ENCODE measurements at places on chromosomes 4 and X.
A peak's percentile ranks its signal among the peaks of the same experiment; 100 is the strongest.

DNA sequence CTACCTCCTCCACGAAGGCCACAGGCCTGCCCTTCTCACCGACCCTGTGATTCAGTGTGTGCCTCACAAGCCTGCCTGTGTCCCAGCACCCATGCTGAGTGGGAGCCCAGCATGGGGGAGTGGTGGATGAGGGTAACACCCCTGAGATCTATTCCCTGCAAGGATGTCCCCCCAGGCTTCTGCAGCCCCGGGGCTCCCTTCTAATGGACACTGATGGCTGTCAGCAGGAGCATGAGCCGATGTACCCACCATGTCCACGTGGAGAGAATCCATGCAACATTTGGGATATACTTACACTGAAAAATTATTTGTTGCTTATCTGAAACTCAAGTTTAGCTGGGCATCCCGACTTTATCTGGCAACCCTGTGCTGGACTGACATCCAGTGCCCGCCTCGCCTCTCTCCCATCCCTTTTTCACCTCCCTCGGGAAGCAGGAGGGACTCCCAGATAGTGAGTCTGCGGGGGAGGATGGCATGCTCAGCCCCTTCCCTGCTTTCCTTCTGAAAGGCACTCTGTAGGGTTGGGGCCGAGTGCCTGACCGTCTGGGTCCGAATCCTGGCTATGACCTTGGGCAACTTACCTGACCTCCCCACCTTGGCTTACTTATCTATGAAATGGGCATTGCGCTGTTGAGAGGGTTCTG lies 46.9 kb upstream of the SORCS2 start:
- no peak for DNase-seq

- peak; percentile 9 for DNase-seq
These were observed at the start of gene COL25A1 for GRCh38 chr4:109302361-109303139. TSS of gene COL25A1 (minus strand) at chr4:109302658.

DNA sequence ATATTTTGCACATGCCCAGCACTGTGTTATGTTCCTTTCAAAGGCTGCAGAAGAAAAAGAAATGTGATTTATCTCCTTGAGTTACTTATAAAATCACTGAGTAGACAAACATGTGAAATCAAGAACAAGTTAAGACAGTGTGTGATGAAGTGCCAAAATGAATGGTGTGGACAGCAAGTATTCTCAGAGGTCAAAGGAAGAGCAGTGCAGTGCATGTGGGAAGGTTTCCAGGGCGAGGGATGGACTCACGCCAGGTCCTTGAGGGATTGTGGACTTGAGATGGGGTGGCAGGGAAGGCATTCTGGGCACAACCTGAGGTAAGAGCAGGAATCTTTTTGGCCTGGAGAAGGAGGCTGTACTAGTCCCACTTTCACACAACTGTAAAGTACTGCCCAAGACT lies 115.5 kb downstream of the FNIP2 start:
- DNase-seq = no peak

- DNase-seq = no peak
These were observed 96.3 kb upstream of the ENPP6 start for GRCh38 chr4:184313702-184314659.

DNA sequence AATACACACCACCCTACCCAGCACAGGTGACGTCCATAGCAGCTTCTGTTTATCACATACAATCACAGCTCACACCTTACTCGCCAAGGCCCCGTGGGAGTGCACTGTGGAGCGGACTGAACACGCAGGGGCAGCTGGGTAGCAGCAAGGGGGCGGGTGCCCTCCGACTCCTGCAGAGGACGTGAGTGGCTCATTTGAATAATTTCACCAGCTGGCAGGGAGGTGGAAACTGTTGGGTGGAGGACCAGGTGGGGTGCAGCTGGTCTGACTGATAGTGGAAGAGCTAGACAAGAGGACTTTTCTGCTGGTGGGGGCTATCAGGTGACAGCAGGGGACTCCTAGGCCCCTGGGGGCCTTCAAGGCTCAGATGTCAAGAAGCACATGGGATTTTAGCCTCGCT lies 16.3 kb downstream of the MAN2B2 start:
- no peak for DNase-seq

GRCh38 chr4:151540728-151541388 lies 131.9 kb downstream of the FHIP1A start:
- DNase-seq = no peak

DNA sequence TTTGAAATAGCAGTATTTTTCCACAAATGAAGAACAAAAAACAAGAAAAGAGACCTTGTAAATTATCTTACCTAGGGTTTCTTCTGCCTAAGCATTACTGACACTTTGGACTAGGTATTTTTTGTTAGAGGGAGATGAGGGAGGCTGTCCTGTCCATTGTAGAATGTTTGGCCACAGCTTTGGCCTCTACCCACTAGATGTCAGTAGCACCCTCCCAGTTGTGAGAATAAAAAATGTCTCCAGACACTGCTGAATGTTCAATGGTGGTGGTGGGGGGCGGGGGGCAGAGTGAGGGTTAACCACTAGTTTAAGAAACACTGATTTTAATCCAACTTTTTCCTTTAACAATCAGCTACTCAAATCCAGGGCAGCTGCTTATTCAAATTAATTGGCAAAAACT lies 25.8 kb downstream of the OTUD4 start:
- DNase-seq = no peak

DNA sequence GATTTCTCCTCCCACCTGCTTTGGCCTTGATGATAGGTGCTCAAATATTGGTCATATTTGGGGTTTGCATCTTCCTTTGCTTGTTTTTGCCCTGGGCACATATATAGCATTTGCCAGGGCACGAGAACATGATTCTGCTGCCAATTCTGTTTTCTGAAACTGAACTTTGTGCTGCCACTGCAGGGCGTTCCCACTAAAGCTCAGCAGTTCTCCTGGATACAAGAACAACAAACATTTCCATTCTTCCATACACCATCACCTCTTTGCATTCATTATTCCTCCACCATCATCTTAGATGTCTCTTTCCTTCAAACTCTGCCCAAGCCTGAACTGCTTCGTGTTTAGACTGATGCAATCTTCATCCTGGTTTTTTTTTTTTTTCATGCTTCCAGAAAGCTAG lies 36.3 kb upstream of the GATB start:
- no peak for DNase-seq

DNA sequence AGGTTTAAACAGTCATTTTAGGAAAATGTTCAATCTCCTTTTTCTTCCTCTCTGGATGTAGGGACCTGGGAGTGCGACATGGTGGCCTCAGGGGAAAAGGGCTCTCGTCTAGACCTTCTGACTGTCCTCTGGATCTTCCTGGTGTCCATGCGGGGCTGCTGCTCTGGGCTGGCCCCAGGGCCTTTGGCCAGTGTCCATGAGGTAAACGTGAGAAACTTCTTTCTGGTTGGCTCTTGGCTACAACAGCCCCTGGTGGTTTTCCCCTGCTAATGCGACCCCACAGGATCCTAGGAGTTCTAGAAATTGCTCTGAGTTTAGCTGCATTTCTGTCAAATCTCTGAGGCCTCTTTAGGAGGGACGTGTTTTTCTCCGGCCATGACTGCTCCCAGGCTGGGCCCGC lies 85.7 kb downstream of the MFAP3L start:
- DNase-seq = no peak

DNA sequence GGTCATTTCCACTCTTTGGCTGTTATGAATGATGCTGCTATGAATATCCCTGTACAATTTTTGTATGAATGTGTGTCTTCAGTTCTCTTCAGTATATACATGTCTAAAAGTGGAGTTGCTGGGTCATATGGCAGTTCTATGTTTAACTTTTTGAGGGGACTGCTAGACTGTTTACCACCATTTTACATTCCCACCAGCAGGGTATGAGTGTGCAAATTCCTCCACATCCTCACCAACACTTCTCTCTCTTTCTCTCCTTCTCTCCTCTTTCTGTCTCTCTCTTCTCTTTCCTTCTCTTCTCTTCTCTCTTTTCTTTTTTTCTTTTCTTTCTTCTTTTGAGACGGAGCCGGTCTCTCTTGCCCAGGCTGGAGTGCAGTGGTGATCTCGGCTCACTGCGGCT lies 7.8 kb downstream of the WWC2 start:
- DNase-seq = no peak

- no peak for DNase-seq
These were observed 92.5 kb downstream of the RAPGEF2 start for GRCh38 chr4:159195361-159195769.

GRCh38 chrX:135923353-135923752 lies 29.8 kb downstream of the SAGE1 start:
- DNase-seq = no peak

GRCh38 chrX:4932790-4933189 lies 1219.3 kb upstream of the PRKX start:
- DNase-seq = no peak

- no peak for DNase-seq
These were observed 446.2 kb downstream of the RAPGEF2 start for GRCh38 chr4:159549098-159549518.

GRCh38 chr4:173200103-173200884 lies 31.7 kb downstream of the GALNT7 start:
- no peak for DNase-seq

DNA sequence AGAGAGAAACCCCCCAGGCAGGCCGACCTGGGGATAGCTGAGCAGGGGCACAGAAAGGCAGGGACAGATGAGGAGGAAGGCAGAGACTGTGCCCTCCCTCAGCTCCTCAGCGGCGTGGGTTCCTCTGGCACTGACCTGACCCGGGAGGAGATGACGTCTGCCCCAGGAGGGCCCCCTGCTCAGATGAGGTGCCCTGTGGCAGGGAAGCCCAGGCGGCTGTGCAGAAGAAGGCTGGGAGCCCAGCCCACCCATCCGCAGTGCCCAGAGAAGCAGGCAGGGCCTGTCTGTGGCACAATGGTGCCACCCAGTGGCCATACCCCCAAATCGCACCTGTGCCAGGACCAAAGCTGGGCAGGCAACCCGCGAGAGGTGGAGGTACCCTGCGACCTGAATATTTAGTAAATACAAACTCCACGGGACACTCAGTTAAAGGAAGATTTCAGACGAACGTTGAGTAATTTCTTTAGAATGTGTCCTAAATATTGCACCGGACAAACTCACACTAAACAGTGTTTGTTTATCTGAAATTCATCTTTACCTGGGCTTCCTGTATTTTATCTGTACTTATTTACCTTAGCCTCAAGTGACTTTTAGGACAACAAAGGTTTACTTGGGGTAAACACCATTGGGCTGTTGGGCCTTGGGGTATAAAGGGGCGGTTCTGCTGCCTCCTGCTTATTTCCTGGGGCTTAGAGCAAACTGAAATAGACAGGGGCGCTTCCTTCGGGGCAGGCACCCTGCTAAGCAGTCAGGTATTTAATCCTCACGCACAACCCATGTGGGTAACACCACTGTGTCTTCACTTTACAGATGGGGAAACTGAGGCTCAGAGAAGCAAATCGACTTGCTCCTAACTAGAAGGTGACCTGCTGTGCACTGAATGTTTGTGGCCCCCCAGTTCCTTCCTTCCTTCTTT lies 46.5 kb upstream of the HMX1 start:
- DNase-seq = peak; percentile 19

DNA sequence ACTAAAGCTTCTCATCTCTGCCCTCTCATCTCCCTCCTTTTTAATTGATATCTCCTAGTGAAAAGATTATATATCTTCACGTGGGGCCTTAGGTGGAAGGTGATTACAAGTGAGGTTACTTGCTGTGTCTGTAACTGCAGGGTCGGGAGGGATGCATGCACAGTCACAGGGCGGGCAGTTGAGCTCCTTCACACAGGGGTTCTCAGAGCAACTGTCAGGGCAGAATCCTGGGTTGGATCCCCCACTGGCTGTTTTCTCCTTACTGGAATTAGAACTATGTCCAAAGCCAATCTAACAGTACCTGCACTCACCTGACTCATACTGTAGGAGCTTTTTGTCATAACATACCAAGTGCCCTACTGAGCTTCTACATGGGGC lies 141.1 kb downstream of the AASDH start:
- no peak for DNase-seq

DNA sequence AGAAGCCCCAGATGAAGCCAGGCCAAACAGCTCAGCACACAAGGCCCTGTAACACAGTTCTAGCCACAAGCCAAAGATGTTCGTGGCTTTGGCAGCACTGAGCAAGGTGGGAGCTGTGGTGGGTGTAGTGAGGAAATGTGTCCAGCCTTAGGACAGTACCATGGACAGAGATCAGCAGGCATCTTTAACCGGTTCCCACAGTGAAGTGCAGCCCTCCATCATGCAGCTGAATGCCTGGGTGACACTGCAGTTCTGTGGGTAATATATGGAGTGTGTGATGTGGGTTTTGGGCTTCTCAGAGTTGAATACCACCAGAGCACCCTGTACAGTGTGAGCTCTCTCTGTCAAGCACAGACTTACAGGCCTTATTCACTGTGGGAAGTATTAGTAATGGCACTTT lies 6.0 kb upstream of the NEXMIF start:
- no peak for DNase-seq

GRCh38 chr4:83716874-83717273 lies 181.0 kb downstream of the GPAT3 start:
- no peak for DNase-seq

GRCh38 chrX:153638436-153639176 lies 8.4 kb upstream of the DUSP9 start:
- no peak for DNase-seq

DNA sequence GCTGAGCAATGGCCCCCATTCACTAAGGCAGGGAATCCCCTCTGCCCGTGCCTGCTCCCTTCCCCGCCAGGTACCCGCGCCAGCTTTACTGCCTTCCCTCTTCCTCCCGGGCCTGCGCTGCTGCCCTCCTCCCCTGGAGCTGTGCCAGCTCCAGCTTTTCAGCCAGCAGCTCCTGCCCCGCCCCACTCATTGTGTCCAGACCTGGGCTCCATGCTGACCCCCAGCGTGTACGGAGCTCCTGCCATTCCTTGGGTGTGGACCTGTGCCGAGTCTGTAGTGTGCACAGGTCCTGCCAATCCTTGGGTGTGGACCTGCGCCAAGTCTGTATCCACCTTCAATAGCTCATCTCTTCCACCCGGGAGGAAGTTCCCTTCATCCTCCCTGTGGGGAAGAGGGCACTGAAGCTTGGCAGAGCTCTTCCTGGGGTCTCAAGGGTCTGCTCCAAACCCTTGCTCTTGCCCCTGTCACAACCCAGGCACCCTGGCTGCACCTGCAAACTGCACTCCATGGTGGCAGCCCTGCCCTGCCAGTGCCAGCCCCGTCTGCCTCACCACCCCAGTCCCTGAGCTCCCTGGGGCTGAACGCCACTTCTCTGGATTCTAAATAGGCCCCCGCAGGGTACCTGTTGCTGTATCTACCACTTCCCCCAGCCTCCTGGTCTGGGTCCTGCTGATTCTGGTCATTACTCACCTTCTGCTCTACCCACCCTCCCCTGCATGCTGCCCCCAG lies 63.9 kb downstream of the TRMT44 start:
- no peak for DNase-seq

DNA sequence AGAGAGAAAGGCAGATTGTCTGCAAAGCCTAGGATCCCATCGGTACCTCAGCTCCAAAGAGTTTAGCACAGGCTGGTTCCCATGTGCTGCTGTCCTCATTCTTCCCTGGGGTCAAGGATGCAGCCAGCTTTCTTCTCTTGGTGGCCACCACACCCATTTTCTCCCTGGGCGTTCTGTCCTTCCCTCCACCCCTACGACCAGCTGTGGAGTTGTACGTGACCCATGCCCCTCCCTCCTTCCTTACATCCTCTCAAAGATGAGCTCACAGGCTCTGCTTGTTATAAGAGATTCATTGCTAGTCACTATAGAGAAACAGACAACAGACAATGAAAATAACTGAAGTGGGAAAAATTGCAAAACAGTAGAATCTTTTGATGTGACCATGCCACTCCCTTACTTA lies 74.0 kb upstream of the KLF3 start:
- DNase-seq = no peak

Data from activated gamma-delta T cell treated with anti-CD3 and anti-CD28 coated beads, Interleukin-2, amount 50 U/mL, for 16 hours (primary cell).